ENCODE measurements at places on chromosomes 6 and 20.
A peak's percentile ranks its signal among the peaks of the same experiment; 100 is the strongest.

GRCh38 chr6:111068866-111069234 is 18.5 kb upstream of the SLC16A10 start:
- DNase-seq: no peak

- DNase-seq: no peak
Measured at GRCh38 chr20:48541581-48542071, 286.2 kb downstream of the PREX1 start.

GRCh38 chr6:126513198-126513597 is 173.3 kb downstream of the CENPW start:
- no peak for DNase-seq

- no peak for DNase-seq
Measured at GRCh38 chr20:48284837-48285236, 499.6 kb upstream of the SULF2 start.

DNA sequence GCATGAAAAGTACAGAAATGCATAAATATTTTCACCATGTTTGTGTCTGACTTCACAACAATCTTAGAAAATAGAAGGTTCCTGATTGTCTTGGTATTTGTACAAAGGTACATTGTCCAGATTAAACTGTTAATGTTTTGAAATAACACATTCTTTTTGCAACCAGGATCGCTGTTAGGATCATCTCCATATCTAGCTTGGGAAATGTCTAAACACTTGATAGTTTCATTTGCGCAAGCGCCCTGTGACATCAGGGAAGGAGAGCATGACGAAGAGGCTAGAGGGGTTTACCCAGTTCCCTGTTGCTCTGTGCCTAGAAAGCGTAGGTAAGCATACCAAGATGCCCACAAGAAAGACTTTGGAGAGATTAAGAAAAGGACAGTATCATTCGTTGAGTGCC is 19.4 kb downstream of the ALDH8A1 start:
- DNase-seq: no peak

GRCh38 chr6:31065556-31065955 is 46.8 kb downstream of the C6orf15 start:
- DNase-seq: no peak

DNA sequence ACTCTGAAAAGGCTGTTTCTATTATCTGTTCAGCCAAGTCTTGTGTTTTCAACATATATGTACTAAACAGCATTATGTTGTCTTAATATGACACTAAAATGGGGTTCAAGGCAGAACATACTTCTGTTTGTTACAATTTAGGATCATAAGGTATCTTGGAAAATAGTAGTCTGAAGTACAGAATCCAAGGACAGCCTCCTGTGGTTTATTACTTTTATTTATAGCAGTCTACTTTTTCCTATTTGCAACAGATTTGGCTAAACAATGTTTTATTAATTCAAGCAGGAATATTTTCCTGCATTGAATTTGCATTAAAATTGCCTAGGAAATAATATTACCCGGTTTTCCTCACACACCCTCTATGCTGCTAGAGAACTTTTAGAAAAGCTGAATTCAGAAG is 67.7 kb downstream of the PLEKHG1 start:
- DNase-seq: no peak

- no peak for DNase-seq
Measured at GRCh38 chr20:49916146-49917002, 1.0 kb upstream of the SPATA2 start.

DNA sequence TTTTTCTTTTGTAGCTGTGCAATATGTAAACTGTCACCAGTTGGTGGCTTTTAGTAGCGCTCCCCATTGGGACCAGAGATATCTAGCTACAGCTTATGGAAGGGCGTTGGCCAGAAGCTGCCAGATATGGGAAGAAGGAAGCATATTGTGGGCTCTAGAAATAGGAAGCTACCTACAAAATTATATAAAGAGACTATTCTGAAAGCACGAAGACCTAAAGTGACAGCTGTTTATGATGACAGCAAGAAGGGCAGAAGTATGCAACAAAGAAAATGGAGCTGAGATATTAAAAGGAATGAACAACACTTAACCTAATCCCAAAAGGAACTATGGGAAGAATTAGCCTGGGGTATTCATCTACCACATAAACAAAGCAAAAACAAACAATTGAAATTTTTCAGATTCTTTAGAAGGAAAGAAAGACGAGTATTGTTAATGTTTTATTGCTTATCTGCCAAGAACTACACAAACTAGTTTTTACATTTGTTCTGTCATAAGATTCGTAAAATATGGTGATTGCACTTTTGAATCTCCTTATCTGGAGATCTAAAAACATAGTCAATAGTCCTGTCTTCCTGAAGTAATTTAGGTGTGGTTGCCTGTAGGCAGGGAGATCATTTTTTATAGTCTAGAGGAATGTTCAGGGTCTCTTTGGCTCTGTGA is 81.6 kb downstream of the NCOA7 start:
- DNase-seq: no peak

DNA sequence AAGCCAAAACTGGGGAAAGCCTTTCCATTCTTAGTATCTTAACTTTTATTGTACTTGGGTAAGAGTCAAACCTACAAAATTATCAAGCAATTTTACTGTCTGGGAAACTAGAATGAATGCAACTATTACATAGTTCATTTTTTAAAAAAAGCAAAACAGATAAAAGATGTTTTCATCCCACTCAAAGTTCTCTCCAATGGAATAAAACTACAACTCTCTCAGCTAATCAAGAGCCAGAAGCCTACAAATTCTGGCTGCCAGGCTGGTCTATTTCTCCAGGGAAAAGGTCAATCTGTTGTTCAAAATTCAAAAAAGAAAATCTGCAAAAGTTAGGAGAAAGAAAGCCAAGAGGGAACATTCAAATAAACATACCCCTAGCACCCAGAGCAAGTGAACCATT is 56.2 kb downstream of the COL12A1 start:
- DNase-seq: no peak

- DNase-seq: no peak
Measured at GRCh38 chr6:104431096-104431495, 428.6 kb downstream of the HACE1 start.

GRCh38 chr20:52275181-52275691 is 83.7 kb upstream of the ZFP64 start:
- no peak for DNase-seq

GRCh38 chr20:47440857-47441773 is 60.6 kb upstream of the NCOA3 start:
- DNase-seq: no peak

DNA sequence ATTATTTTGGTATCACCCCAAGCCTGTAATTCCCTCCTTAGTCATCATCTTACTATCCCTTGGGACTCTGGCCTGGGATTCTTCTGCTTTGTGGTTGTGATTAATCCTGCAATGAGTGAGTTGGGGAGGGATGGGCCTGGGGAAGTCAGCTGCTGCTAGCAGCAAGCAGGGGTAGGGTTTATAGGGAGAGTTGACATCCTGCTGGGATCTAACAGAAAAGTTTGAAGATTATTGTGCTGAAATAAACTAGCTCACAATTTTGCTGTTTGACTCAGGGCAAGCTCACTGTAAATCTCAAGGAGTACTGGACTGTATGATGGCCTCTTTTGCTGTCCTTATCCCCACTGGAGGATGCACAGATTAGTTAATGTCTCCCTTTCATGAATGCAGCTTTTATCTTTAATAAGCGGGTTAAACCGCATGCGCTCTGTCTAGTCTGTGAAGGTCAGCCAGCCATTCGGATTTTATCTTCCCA is 83.4 kb downstream of the JARID2 start:
- no peak for DNase-seq

DNA sequence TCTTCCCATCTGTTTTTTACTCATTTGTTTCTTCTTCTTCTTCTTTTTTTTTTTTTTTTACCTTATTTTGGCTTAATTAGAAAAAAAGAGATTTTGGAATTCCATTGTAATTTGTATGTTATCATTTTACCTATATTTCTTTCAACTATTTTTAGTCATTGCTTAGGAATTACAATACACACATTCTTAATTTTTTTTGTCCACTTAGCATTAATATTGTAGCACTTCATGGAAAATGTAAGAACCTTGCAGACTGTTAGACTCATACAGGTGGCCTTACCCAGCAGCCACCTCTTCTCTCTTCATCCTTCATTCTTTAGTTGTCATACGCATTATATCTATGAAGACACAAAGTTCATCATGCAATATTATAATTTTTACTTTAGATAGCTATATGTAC is 5.8 kb upstream of the SLC18B1 start:
- no peak for DNase-seq

- DNase-seq: no peak
Measured at GRCh38 chr6:5994234-5994998, 12.3 kb downstream of the NRN1 start.

DNA sequence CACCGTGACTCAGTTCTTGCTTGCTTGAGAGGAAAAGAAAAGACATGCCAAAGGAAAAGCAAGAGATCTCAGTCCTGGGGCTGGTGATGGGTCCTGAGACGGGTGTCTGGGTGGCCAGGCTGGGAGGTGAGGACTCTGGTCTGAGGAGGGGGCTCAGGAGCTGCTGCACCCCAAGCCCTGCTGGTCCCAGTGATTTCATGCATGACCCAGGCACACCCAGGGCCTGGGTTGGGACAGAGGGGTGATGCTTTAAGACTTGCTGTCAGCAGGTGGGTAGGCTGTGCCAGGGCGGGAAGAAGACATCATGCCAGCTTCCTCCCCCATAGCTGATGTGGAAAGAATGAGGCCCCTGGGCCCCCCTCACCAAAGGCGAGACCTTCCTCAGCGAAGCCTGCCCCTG is 65.1 kb upstream of the PMEPA1 start:
- no peak for DNase-seq

- DNase-seq: no peak
Measured at GRCh38 chr6:37109714-37110499, 60.0 kb upstream of the PIM1 start.

DNA sequence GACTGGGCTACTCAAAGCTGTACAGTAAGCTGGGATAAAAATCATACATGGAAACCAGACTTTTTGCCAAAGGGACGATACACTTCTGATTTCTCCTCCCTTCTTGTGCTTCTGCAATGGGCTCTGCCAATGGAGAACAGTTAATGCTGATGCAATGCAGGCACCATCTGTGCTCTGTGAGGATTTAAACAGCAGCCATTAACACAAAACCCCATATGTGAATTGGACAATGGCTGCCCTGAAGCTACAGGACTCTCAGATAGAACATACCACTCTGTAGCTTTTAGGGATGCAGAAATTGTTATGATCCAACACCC is 71.9 kb downstream of the GJA10 start:
- no peak for DNase-seq

- DNase-seq: peak; percentile 27
Measured at GRCh38 chr6:100463630-100464161, 1.0 kb downstream of the SIM1 start.

GRCh38 chr6:43120944-43121913 is 45.1 kb downstream of the PTK7 start:
- DNase-seq: no peak

- DNase-seq: no peak
Measured at GRCh38 chr6:53628354-53629119, 37.0 kb downstream of the KLHL31 start.

DNA sequence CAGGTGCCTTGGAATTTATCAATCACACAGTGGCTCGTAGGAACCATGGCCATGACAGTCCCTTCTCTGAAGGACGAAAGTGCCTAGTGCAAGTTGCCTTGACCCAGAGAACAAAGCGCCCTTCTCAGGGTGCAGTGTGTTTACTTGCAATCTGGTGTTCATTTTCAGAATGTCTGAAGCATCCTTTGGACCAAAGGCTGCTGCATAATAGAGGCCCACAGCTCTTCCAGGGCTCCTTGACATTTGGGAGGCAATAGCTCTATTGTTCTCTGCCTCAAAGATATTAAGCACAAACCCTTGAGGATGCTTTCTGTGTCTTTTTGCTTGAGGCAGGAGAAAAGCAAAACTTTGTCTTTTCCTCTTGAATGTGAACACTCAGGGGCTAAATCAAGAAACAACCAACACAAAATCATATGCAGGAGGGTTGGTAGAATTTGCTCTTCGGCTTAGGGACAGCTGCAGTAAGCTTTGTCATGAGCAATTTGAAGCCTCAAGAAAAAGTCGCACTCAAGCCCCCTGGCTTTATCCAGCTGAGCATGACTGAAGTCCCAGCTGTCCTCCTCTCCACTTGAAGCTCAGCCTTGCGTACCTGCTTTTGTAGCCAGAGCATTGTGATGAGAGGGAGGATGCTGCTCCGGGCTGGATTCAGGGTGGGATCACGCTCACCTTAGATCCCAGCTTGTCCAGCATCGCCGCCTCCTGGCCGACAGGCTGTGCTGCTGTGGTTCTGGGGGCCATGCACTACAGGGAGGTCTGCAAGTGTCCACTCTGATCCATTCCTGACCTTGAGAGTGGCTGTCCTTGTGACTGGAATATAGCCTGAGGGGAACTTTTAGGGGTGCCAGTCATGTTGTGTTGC is 495.4 kb downstream of the CDH26 start:
- peak; percentile 56 for DNase-seq

- DNase-seq: no peak
Measured at GRCh38 chr6:39931607-39932006, 2.7 kb downstream of the MOCS1 start.

DNA sequence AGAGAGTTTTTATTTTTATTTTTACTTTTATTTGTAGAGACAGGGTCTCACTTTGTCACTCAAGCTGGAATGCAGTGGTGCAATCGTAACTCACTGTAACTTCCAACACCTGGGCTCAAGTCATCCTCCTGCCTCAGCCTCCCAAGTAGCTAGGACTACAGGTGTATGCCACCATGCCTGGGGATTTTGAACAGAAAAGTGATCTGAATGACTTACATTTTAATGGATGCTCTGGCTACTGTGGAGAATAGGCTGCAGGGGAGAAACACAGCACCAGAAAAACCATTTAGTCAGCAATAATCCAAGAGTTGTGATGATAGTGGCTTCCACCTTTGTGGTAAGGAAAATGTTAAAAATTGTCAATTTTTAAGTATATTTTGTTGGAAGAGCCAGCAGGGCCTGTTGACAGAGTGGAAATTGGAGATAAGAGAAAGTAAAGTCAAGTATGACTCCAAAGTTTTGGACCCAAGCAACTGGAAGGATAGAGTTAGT is 106.0 kb upstream of the LOC128125822 start:
- no peak for DNase-seq

- no peak for DNase-seq
Measured at GRCh38 chr6:760982-761955, 68.3 kb upstream of the EXOC2 start.

- no peak for DNase-seq
Measured at GRCh38 chr20:49888212-49889000, 26.9 kb downstream of the SPATA2 start.

DNA sequence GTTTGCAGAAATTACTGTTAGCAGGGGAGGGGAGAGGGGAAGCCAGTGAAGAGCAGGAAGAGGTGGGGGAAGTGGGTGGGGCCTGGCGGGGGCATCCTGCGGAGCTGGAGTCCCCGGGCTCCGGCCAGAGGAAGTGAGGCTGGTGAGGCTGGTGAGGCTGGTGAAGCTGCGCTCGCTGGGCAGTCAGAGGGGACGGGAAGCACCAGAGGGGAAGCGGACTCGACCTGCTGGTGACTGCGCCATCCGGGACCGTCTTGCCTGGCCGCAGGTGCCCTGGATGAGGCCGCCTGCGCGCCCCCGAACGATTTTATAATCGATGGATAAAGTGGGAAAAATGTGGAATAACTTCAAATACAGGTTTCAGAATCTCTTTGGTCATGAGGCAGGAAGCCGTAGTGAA is 635.3 kb upstream of the MARCKS start:
- no peak for DNase-seq
